ENCODE measurements at places on chromosomes 12 and 14. TPM values are rescaled to one million over a fixed set of nuclear protein-coding genes. Genes with fewer than 3 reads are reported as not detected.

Gene TAS2R46
- not detected for total RNA-seq

Gene SERPINA9
- not detected for total RNA-seq

Gene OR5AU1
- not detected for total RNA-seq

Gene TMEM229B
- 0.23 TPM for total RNA-seq

Gene ST8SIA1
- total RNA-seq = not detected

Gene SCNN1A
- 13.7 TPM for total RNA-seq

Gene NAV3
- total RNA-seq = 4.3 TPM

Gene TGM1
- 1.0 TPM for total RNA-seq

Gene PPM1H
- 7.8 TPM for total RNA-seq

Measured in A549 treated with GW870086 at 1 μM for 4 hours (cell line).